Non-pigmented ciliary epithelial cell (primary cell): ENCODE measurements at places on chromosomes 2 and 18.

- no peak for DNase-seq
These were observed 119.0 kb downstream of the FEZ2 start for GRCh38 chr2:36478999-36479398.

GRCh38 chr18:69871363-69871762 lies 76.3 kb downstream of the CD226 start:
- DNase-seq, result no peak

GRCh38 chr2:240790370-240791220 lies 29.4 kb downstream of the KIF1A start:
- no peak for DNase-seq

- DNase-seq, result no peak
These were observed 11.2 kb downstream of the RUFY4 start for GRCh38 chr2:218079943-218080913.

DNA sequence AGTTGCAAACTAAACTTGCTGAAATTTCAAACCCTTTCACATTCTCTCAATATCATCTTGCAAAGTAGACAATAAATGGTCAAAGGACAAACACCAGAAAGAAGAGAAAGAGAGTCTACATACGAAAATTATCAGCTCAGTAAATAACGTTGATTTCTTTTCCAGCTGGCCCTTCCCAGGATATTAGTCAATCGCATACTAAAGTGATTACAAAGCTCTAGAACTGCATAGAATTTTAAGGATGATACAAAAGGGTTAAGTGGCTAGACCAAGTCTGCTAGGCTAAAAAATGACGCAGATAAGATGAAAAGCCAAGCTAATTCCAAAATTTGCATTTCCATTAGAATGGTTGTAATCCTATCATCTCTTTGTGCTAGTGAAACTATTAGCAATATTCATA lies 405.7 kb downstream of the FBXO15 start:
- DNase-seq, result no peak

DNA sequence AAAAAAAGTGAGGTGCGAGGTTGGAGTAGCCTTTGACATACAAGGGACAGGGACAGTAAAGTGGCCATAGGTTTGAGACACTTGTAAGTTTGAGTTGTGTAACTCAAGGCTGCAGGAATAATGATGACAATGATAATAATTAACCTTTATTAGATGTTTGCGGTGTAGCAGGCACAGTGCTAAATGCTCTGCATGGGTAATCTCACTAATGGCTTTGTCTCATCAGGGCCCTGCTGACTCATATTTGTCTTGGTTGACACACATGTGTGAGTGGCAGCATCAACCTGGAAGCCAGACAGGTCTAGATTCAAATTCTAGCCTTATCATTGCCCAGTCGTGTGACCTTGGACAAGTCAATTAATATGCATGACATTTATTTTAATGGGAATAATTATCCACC lies 126.2 kb downstream of the FSHR start:
- DNase-seq, result no peak
